ENCODE measurements at places on chromosomes 3 and 15.

DNA sequence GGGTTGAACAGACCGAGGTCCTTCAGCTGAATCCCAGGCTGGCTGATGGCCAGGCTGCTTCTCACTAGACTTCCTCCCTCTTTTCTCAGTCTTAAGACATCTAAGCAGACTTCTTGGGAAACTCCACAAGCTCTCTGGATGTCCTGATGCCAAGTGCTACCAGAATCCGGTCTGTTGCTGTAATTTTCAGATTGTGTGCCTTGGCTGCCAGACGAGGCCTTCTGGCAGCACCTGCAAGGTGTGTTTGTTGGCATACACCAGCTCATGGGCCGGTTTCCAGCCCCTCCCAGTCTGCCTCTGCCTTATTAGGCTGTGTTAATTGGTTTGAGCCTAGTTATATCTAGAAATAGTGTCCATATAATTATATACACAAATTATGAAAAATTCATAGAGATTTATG lies 120.6 kb downstream of the TNIK start:
- DNase-seq = no peak

DNA sequence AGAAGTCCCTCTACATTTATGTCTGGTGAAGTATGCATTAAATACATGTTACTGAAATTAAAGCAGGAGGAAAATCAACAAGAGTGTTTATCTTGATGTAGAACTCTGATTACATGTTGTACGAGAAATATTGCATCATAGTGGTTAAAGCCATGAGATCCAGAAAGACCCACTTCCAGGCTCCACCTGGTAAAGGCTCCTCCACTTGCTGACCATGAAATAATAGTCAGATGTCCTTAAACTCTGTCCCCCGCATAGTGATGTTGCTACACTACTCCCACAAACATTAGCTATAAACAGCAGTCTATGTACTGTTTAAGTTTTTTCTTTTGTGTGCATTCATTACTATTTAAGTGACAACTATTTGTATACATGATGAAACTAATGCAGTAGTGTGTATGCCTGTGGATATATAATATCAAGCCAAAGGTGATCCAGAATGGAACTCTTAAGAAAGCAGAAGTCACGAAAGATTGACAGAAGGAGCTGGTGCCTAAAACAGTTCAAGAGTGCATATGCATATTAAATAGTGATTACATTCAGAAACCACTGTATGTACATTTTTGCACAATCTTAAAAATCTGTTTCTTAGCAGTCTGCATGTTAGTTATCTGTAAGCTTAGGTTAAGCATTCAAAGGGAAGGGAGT lies 264.4 kb upstream of the KCNMB2 start:
- no peak for DNase-seq

DNA sequence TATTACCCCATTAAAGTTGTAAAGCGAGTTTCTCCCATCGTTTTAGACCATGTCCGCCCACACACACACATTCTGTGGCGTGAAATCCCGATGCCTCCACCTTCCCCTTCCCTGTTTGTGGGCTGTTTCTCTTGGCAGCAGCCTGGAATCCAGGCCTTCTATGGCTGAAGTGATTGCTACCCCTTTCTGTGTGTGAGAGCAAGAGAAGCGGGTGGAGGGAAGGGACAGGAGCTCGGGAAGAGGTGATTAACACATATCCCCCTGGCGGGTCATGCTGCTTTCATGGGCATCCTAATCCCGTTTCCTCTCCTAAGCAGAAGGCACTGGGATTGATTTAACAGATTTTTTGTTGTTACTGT lies 283.8 kb upstream of the RGMA start:
- DNase-seq = no peak

DNA sequence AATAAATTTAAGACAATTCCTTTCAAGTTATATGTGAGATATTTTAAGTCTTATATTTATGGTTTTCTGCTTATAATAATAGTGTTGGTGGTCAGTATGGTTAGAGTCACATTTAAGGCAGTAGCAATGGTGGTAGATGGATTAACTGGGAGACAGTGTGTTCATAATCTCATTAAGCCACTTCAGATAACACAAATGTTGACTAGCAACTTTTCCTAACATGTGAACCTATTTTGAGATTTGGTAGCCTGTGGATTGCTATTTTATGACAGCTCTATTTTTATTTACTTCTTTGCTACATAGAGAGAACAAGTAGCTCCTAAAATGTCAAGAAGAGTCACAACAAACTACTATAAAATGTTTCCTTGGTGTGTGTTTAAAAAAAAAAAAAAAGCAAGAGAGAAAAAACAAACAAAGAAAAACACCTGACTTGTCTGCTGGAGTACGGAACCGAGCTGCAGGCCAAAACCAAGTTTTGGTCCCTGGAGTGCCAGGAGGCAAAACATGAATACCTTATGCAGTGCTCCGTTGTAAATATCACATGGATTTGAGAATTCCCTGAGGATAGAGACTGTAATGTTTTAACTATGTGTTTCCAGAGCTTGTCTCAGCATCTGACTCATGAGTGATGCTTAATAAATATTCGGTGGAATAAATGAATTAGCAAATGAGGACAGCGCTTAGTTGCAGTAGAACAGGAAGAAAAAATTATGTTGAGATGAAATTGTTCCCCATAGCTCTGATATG lies 457.1 kb upstream of the ROBO2 start:
- DNase-seq = no peak

DNA sequence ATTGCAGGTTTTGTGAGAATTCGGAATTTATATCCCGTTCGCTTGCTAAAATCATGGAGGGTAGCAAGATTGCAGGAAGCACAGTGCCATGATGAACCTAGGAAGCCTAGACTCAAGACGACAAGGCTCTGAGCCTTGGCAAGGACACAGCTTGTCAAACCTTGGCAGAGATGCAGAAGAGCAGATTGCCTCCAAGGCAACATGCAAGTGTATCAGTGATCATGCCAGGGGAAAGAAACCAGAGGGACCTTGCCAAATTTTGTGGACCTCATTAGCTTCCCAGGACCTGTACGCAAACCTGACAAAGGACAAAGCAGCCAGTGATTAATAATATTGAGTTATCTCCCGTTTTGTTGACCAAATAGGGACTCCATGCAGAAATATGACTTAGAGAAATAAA lies 159.7 kb downstream of the GOLIM4 start:
- no peak for DNase-seq

DNA sequence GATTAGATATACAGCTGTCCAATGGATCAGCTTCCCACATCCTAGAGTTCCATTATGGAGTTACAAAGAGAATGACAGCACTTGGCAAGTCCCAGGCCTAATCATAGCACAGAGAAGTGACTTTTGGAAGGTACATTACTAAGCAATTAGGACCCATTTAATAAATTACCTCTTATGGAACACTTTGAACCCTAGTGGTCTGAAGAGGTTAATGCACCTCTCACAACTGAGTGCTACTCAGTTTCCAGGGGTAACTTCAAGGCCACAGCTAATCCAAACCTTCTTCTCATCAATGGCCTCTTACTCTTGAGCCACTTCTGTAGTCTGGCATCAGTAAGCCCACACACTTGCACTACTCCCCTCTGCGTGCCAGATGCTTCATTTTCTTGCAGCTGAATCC lies 34.9 kb upstream of the MEIS2 start:
- DNase-seq = no peak

- DNase-seq = peak; percentile 47
Measured at GRCh38 chr3:47715928-47716327, 65.8 kb downstream of the SMARCC1 start.

GRCh38 chr3:143977341-143978262 lies 6.0 kb downstream of the DIPK2A start:
- peak; percentile 55 for DNase-seq

DNA sequence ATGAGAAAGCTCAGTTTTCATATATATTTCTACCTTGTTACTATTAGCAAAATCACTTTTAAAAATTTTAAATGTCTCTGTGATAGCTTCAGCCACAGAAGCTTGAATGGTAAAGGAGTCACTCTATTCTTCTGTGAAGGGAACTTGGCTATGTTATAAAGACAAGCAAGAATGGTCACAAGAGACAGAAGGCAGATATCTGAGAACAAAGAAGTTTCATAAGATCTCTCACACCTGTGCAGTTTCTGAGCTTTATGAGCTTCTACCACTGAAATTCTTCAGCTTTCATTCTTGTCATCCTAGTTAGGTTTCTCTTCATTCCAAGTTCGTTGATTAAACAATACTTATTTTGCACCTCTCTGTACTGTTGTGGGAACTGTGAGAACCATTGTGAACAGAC lies 853.4 kb downstream of the IGSF11 start:
- DNase-seq = no peak

All from astrocyte of the spinal cord (primary cell).